ENCODE measurements at places on chromosomes 11 and 22. TPM values are rescaled to one million over a fixed set of nuclear protein-coding genes. Genes with fewer than 3 reads are reported as not detected.

VPS37C gene
- 23.0 TPM for total RNA-seq

GPR83 gene
- total RNA-seq = 0.27 TPM

ABCC8 gene
- 0.42 TPM for total RNA-seq

GAL3ST3 gene
- total RNA-seq = not detected

ELMOD1 gene
- total RNA-seq = not detected

MCAM gene
- 6,698 TPM for total RNA-seq

All from thoracic aorta (tissue), 2 donors.